ENCODE measurements at places on chromosomes 5 and 9. TPM values are rescaled to one million over a fixed set of nuclear protein-coding genes. Genes with fewer than 3 reads are reported as not detected.

DNA sequence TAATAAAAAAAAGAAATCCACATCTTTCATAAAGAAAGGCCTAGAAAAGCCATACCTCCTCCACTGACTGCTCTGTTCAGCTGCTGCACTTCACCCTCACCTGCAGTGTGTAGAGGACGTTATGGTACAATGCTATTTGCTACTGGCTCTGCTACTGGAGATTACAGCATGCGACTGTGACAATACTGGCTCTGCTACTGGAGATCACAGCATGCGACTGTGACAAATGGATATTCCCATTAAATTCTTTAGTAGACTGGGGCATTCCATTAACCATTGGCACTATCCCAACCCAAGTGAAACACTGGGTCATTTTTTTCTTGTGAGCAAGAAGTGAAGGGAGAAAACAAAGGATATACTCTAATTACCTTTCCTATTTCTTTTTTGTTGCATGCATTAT, 1063.5 kb upstream of the DMAC1 start:
- no peak for DNase-seq

- DNase-seq: no peak
Observed at GRCh38 chr5:17316970-17317459, 99.6 kb downstream of the BASP1 start.

Gene TAF11L5
- not detected for total RNA-seq

DNA sequence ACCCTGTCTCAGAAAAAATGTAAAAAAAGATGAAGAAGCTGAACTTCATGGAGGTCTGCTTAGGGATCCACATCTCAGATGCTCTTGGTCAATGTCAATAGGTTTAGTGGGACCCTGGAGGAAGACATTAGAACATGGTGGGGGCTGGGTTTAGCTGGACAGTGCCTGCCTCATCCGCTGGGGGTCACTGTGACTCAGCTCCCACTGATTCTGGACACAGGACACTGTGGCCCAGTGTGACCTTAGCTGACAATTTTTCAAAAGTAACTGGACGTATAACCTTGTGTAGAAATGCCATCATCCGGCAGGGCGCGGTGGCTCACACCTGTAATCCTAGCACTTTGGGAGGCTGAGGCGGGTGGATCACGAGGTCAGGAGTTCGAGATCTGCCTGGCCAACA, 7.3 kb upstream of the HNRNPAB start:
- DNase-seq: no peak

DNA sequence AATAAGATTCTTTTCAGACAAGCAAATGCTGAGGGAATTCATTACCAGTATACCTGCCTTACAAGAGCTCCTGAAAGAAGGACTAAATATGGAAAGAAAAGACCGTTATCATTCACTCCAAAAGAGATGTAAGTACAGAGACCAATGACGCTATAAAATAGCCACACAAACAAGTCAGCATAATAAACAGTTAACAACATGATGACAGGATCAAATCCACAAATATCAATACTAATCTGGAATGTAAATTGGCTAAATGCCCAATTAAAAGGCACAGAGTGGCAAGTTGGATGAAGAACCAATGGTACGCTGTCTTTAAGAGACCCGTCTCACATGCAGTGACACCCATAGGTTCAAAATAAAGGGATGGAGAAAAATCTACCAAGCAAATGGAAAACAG, 349.6 kb upstream of the MPDZ start:
- no peak for DNase-seq

Gene PCDHGA12
- 5.9 TPM for total RNA-seq

- no peak for DNase-seq
Observed at GRCh38 chr9:130229759-130230158, 35.8 kb upstream of the HMCN2 start.

Gene TUBB4B
- 208 TPM for total RNA-seq

DNA sequence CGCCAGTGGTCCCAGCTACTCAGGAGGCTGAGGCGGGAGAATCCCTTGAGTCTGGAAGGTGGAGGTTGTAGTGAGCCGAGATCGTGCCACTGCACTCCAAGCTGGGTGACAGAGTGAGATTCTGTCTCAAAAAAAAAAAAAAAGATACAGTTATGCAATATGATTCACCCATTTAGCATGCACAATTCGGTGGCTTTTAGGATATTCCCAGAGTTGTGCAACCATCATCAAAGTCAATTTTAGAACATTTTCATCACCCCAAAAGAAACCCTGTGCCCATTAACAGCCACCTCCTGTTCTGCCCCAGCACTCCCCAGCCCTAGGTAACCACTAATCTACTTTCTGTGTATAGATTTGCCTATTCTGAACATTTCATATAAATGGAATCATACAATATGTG, 4.3 kb upstream of the DHFR start:
- no peak for DNase-seq
